ENCODE measurements at places on chromosomes 2 and 18.

DNA sequence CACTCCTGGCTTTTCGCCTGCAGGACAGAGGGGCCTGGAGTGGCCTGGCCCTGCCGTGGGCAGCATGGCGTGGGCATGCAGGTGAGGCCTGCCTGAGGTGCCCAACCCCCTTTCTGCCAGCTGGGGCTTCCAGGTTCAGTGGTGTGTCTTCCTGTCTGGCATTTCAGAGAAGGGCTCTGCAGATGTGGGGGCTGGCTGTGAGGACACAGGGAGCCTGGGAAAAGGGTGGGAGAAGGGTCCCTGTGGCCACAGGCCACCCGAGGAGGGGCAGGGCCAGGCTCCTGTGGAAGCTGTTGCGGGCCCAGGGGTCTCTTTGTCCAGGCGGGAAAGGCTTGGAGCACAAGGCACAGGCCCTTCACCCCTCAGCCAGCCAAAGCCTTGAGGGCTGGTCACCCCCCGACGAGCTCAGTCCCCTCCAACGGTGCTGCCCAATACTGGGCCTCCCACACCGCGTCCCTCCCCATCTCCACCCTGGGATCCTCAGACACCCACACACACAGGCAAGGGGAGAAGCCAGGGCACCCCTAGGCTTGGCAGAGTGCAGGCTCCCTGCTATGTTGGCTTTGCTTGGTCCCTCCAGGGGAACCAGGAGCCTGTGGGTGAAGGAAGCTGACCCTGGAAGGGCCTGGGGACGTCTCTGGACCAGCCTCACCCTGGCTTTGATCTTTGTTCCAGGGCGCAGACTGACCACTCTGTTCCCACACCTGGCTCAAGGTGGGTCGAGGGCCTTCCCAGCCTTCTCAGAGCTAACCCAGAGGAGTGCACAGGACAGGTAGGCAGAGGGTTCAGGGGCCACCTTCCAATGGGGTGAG is 3.7 kb upstream of the AQP12A start:
- no peak for DNase-seq

GRCh38 chr2:45261746-45262145 is 252.5 kb upstream of the SIX2 start:
- no peak for DNase-seq

- DNase-seq = no peak
Measured at GRCh38 chr2:134333646-134334189, 79.8 kb downstream of the MGAT5 start.

DNA sequence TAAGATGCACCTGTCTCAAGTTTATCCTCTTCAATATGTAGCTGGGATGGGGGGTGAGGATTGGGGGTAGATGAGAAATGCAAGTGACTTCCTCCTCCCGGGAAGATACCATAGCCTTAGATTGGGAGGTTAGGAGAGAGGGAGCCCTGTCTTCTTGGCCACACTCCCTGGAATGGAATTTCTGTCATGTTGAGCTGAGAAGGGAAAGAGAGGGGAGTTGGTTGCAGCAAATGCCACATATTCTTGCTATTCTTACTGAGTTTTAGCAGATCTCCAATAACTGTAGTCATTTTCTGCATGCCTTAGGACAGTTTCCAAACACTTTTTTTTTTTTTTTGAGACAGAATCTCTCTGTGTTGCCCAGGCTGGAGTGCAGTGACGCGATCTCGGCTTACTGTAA is 35.9 kb downstream of the TAF4B start:
- no peak for DNase-seq

DNA sequence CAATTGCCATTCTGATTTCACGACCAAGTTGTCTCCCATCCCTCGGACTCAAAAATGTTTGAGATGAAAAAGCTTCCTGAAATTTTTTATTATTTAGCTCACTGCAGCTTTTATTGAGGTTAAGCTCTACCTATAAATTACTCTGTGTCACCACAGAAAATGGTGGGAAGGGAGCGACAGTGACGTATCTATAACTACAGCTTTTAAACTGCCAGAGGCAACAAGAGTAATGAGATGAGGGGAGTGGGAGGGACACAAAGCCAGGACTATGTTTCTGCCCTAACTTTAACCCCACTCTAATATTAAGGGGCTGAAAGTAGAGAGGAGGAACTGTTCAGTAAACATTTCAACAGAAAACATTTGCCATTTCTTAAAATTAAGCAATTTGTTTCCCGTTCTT is 37.4 kb downstream of the SMAD2 start:
- DNase-seq = no peak

GRCh38 chr2:207603486-207603885 is 21.7 kb downstream of the METTL21A start:
- DNase-seq = no peak

GRCh38 chr2:120352696-120353590 is 7.0 kb downstream of the INHBB start:
- no peak for DNase-seq

DNA sequence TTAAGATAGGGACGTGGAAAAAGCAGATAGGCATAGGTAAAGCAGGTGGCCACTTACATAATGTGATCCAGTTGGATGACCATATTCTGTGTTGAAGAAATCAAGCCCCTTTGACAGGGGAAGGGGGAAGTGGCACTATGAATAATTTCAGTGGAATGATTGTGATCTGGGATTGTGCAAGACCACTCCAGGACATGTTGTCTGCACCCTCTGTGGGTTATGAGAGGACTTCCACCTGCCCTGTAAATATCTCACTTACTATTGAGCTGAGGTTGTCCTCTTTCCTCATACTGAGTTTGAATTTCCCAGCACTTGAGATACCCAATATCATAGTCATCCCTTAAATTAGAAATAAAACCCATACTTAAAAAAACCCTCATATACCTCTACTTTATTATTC is 220.7 kb downstream of the IRS1 start:
- DNase-seq = no peak

- no peak for DNase-seq
Measured at GRCh38 chr2:160326786-160327185, 126.7 kb upstream of the ITGB6 start.

DNA sequence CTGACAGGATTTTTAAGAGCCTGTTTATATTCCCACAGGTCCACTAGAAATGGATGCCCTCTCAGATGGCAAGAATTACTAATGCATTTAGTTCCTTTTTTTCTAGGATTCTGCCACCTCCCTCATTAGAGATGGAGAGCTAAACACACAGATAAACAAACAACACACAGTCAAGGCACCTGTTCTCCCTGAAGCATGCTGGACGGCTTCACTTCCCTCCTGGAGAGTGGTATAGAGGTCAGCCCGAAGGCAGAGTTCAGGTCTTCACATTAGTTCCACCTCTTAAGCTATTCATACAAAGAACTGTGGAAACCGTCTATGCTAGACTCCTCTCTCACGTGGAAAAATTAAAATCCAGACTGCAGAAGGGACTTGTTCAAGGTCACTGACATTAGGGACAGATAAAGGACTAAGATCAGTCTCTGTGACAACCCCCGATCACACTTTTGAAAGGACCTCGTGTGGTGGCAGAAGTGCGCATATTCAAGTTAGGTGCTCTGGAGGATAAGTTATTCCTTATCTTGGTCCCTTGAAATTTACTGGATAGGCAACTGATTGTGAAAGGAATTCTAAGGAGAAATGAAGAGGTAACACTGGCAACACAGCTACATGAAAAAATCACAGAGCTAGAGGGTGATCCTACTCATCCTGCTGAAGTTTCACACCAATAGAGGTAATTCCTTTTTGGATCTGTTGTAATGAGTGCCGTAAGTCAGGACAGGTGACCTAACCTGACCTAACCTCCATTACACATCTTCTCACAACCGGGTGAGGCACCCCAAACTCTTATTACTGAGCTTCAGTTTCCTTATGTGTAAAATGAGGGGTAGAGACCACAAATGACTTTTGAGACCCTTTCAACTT is 75.1 kb downstream of the SPRED2 start:
- DNase-seq = no peak

GRCh38 chr18:31072175-31072574 is 29.6 kb upstream of the DSC3 start:
- DNase-seq = no peak

- no peak for DNase-seq
Measured at GRCh38 chr2:240602266-240603050, 15.9 kb downstream of the CAPN10 start.

GRCh38 chr2:230900336-230900995 is 24.6 kb downstream of the GPR55 start:
- DNase-seq = no peak

DNA sequence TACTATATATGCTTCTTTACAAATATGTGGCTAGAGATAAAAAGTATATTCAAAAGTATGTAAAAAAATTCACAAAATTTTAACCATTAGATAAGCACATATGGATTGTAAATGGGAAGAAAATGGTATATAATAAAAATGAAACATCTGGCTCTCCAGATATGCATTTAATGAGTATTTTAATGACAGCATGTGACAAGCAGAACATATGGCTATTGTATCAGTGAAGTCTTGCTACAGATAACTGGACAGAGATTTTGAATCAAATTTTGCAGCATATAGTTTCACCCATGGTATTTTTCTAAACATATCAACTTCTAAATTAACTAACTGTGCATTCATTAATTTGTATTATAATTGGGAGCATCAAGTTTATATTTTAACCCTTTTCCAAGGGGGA is 5.0 kb upstream of the ABCA12 start:
- no peak for DNase-seq

- no peak for DNase-seq
Measured at GRCh38 chr2:234240917-234241316, 190.4 kb downstream of the SPP2 start.

- no peak for DNase-seq
Measured at GRCh38 chr2:113992090-113992489, 102.2 kb downstream of the ACTR3 start.

GRCh38 chr2:44741507-44741906 is 200.0 kb upstream of the SIX3 start:
- no peak for DNase-seq

GRCh38 chr2:12412898-12413305 is 303.8 kb upstream of the TRIB2 start:
- no peak for DNase-seq

DNA sequence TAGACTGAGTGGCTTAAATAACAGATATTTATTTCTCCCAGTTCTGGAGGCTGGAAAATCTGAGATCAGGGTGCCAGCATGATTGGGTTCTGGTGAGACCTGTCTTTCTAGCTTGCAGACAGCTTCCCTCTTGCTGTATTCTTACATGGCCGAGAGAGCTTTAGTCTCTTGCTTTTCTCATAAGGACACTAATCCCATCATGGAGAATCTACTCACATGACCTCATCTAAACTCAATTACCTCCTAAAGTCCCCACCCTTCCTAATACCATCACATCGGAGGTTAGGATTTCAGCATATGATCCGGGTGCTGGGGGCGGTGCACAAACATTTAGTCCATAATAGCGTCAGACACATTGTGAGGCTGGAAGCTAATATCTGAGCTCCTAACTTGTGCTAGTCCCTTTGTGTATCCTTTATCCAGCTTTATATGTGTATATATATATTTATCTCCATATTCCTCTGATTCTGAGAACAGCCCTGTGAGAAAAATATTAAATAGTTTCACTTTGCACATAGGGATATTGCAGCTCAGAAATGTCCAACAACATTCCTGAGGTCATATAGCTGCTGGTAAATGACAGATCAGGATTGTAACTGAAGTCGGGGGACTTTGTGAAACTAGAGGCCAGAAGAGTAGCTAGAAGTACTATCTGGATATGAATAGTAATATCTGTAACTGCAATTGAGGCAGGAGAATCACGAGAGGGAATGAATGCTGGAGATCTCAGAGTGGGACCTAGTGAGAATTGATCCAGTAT is 28.9 kb downstream of the MARCHF4 start:
- no peak for DNase-seq
